ENCODE measurements at places on chromosomes 3 and 15.

DNA sequence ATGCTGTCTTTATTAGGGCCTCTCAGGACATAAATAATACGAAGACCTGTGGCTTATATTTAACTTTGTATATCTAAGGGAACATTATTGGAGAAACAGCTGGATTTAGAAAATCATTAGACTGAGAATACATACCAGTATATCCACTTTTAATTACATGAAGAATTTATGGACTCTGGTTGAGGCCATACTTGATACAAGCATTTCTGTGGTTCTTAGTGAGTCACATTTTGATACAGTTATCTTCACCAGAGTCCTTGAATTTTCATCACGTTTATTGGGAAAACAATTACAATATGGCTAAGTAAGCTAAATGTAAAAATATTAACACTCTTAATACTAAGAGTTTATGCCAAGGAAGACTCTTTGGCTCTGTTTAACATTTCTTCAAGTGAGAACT, 9.9 kb downstream of the KIF23 start:
- no peak for DNase-seq

GRCh38 chr3:128421966-128422365, 44.7 kb downstream of the DNAJB8 start:
- no peak for DNase-seq

GRCh38 chr15:54131410-54131809, 153.2 kb downstream of the UNC13C start:
- DNase-seq, result no peak

GRCh38 chr15:40917585-40917984, 11.6 kb upstream of the DLL4 start:
- DNase-seq, result no peak

GRCh38 chr3:66280304-66280703, 59.5 kb downstream of the SLC25A26 start:
- no peak for DNase-seq

DNA sequence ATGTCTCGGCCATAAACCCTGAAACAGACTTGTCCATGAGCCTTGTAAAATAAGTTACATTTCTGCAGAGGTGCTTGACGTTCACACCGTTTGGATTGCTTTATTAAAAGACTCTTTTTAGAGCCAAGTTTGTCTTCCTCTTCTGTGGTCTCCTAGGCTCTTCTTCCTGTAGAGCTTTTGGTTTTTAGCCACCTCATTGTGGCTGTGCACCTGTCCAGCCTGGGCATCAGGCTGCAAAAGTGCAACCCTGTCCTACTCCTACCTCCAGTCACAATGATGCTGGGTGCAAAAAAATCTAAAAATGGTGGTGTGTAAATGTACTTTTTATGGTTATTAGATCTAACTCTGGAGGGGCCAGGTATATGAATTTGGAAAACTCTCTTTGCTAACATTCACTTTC, 2.8 kb upstream of the RIOX2 start:
- no peak for DNase-seq

DNA sequence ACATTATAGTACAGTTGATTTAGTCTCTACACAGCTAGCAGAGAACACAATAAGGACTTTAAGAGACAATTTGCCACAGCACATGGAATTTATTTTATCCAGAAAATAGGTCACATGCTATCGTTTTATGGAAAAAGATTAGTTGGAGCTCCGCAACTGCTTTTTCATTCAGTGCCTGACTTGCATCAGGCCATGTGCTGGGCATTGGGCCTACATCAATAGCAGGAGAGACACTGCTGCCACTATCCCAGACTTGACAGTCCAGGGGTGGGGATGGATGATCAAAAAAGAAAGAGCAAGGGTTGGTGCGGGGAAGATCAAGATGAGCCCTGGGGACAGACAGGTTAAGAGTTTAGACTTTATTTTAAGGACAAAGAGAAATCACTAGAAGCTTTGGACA, 75.2 kb upstream of the C3orf80 start:
- DNase-seq, result no peak

GRCh38 chr3:121491683-121492320, 54.0 kb downstream of the POLQ start:
- no peak for DNase-seq

GRCh38 chr3:81463781-81464180, 297.7 kb downstream of the GBE1 start:
- DNase-seq, result no peak

- DNase-seq, result no peak
Measured at GRCh38 chr15:91712286-91712685, 141.2 kb upstream of the SLCO3A1 start.

- DNase-seq, result no peak
Measured at GRCh38 chr15:72289597-72290325, 17.4 kb upstream of the PARP6 start.

DNA sequence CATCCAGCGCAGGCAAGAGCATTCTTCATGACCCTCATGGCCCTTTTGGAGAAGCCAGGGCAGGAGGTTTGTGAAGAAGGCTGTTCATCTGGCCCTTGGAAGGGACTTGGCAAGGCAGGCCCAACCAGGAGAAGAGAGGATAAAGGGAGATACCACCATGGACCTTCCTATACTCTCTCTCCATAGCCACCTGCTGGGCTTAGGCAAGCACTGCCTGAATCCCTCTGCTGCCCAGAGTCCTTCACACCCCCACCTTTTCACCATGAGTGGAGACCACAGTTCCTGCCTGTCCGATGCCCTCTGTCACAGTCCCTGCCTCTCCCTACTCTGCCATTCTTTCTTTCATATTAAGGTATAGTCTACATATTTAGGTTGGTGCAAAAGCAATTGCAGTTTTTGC, 10.6 kb upstream of the SFMBT1 start:
- DNase-seq, result no peak

DNA sequence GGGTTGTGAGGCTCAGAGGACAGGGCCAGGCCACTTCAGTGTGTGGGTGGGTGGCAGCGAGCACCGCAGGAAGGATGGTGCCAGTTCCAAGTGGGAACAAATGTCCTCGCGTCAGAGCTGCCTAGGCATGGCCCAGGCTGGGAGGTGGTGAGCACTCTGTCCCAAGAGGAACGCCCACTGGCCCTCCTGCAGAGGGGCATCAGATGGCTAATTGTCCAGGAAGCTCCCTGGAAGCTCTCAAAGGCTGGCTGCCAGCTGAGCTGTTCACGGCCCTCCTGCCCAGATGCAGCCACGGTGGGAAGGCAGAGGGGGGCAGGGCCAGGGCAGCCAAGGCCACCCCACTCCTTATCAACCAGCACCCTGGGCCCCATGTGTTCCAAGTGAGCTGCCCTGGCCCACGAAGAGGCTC, 55.2 kb downstream of the IQSEC1 start:
- no peak for DNase-seq

- no peak for DNase-seq
Measured at GRCh38 chr3:32817257-32817557, 590 bp upstream of the TRIM71 start.

DNA sequence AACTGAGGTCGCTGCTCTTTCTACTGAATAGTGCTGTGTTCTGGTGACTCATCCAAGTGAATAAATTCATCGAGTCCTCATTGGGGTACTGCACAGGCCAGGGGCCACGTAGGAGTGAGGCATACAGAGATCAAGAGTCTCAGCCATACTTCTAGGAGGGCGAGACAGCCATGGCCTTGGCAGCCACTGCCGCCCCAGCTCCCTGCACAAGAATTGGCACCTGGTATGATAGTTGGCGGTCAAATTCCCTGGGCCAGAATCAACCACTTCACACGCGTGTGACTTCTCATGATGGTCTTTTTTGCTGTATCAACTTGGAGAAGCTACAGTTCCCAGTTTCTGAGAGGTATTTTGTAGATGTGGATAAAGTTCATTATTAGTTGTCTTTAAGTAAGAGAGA, 161.6 kb downstream of the OSBPL10 start:
- DNase-seq, result no peak

- DNase-seq, result no peak
Measured at GRCh38 chr3:21449738-21450137, 301.3 kb downstream of the ZNF385D start.

- no peak for DNase-seq
Measured at GRCh38 chr3:79038636-79039035, 729.2 kb downstream of the ROBO1 start.

DNA sequence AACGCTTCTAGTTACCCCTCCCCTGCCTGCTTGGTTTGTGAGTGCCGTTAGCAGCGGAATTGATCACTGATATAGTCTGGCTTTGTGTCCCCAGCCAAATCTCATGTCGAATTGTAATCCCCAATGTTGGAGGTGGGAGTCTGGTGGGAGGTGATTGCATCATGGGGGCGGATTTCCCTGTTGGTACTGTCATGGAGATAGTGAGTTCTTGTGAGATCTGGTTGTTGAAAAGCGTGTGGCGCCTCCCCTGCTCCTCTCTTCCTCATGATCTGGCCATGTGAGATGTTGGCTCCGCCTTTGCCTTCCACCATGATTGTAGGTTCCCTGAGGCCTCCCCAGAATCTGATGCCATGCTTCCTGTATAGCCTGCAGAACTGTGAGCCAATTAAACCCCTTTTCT, 47.3 kb upstream of the PGPEP1L start:
- no peak for DNase-seq

DNA sequence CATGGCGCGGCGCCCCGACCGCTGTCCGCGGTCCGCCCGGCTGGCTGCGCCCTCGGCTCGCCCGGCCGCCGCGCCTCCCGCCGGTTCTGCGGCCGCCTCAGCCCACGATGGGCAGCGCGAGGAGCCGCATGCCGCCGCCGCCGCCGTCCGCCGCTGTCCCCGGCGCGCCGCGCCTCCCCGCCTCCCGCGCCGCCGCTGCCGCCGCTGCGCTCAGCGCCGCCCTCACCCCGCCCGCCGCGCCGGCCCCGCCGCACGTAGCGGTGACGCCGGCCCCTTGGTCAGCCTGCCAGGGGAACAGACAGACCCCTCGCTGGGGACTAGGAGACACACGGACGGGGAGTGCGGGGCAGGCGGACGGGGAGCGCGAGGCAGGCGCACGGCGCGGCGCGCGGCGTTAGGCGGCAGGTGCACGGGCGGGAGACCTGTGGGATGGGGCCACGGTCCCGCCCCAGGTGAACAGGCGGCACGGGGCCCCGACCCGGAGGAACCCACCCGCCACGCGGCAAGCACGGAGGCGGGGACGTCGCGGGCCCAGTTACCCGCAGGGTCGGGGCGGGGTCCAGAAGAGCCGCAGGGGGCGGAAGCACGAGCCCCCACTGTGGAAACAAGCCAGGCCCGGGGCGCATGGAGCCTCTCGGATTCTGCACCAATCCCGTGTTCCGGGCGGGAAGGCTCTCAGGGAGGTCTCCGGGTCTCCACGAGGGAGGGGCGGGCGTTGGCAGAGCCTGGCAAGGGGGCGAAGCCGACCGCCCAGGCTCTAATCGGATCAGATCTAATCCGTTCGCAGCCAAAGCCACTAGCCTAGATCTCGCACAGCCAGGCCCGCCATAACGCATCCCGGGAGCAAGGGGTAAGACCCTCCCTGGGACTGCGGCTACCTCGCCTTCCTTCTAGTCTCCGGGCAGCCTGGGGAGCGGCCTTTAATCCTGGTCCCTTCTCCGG, at the start of gene CSPG5:
CSPG5 (minus strand) TSS at position 175 of the 942 bp plus-strand sequence; CDS start at position 3, 172 bp downstream.
- DNase-seq, result no peak

- no peak for DNase-seq
Measured at GRCh38 chr3:156920399-156920798, 94.2 kb downstream of the LEKR1 start.

DNA sequence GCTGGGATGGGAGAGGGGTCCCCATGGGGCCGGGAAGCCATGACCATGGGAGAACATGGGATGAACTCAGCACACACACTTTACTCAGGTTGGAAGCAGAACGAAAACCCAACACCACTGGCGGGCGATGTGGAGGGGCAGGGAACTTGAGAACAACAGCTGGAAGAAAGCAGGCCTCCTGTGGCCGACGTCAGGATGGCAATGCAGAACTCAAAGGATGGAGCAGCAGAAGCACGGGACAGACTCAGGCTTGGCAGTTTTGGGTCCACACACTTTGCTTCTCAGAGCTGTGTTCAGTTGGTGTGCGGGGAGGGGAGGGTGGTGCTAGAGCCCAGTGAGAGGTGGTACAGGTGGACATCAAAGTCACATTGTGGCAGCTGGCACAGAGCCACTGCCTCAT, 80.7 kb downstream of the SEC22A start:
- DNase-seq, result no peak

Data from activated CD8-positive, alpha-beta memory T cell treated with anti-CD3 and anti-CD28 coated beads for 48 hours (primary cell).